Colonic mucosa (tissue), 4 donors: ENCODE measurements at places on chromosomes 3 and 15. TPM values are rescaled to one million over a fixed set of nuclear protein-coding genes. Genes with fewer than 3 reads are reported as not detected.

DNA sequence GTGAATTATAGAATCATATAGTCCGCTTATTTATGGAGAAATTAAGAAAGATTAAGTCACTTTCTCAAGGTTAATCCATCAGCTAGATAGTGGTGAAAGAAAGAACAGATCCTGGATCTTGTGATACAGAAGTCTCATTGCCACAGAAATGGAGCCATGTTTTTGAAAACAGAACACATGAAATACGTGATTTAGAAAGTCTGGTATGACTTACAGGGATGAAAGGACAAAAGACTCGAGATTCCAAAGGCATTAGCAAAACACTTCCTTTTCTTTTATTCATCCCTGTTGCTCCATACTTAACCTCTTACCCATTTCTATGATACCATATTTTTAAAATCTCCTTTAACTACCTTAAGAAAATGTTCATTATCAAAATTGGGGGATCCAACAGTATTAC lies 40.0 kb upstream of the TEX9 start:
- no peaks in the 10 kb centered on the region for H3K4me1 ChIP-seq
- no peak overlapping the region for H3K27ac ChIP-seq
- no peaks in the 10 kb centered on the region for H3K36me3 ChIP-seq
- no peak overlapping the region for H3K4me3 ChIP-seq
- no peaks in the 10 kb centered on the region for H3K27me3 ChIP-seq

DNA sequence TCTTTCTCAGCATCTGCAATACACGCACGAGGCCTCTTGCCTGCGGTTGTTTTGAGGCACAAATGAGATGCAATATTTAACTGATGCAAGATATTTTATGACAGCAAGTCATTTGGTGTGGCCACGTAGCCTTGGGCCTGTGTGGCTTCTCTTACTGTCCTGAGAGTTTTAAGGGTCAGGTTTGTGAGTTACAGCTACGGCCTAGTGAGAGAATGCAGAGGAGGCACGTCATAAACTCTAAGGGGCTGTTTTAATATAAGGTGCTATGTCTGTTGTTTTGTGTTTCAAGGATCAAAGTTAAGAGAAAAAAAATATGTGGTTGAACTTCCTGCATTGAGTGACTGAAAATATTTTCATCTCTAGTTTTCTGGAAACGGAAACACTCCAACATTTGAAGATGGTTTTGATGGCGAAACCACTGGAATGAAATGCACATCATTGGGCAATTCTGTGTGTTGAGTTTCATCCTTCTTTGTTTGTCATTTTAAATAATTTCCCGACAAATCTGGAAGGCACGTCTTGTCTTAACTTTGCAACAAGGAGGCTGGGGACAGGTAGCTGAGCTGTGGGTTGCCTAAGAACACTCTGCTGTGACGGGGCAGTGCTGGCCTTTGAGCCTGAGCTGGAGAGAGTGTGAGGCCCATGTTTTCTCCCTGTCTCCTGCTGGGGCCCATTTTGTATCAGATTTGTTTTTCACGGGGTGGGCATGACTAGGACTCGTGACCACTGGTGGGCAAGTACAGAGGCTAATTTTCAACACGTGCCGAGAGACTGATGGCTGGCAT lies 5.1 kb downstream of the APBA2 start:
- H3K27me3 ChIP-seq: peaks cover 13% of the 10 kb centered on the region
- no peak overlapping the region for H3K4me3 ChIP-seq

DNA sequence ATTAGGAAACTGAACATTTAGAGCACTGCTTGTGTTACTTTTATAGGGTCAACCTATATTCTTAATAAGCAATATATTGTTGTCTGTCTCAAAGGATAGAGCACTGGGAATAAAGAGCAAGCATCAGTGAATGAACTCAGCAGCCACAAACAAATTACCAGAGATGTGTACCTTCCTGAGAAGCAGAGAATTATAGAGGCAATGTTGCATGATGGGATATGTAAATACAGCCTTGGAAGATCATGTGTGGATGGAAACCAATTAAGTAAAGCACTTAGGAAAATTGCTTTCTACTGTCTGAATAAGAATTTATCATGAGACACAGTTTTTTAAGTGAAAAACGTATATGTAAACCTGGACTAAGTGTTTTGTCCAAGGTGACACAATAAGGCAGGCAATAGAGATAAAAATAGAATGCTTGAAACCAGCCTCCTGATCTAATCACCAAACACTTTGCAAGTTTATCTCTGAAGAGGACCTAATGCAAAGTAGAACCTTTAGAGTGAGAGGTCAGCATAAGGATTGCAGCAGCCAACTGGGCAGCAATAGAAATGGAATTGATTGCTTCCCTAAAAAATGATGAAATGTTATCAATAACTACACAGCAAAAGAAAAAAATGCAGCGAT lies 848.0 kb downstream of the TUSC7 start:
- H3K4me1 ChIP-seq: no peaks in the 10 kb centered on the region
- H3K36me3 ChIP-seq: no peaks in the 10 kb centered on the region
- H3K27me3 ChIP-seq: no peaks in the 10 kb centered on the region

DNA sequence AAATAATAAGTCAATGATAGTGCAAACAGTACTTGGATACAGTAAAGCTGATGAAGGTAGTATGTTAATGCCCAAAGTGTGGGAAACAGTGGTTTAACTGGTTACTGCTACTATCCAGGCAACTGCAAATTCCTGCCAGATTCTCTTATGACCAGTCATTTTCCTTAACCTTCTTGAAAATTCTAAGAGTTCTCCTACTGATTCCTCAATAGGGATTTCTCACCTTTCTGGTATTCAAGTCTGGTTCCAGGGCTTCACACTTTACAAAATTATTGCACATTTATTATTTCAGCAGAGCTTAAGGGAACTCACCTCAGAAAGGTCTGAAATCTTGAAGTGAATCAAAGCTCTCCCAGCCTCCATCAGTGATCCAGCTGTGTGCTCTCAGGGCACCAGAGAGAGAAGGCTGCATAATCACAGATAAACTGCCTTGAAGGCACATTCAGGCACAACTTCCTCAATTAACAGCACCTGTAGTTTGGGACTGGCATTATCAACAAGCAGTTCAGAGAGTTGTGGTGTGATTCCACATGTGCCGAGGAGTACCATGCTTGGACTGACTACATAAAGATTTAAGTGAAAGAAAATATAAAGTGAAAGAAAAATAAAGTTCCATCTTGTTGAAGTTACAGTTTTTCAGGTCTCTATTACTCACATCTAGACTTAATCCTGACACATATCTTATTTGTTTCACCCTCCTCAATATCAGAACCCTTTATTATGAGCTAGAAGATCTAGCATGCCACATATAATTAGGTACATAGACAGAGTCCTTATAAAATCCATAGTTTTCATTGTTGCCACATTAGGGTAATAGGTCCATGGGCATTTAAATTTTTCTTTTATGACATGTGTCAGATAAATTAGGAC lies 59.5 kb upstream of the TIPARP start:
- H3K27me3 ChIP-seq: no peaks in the 10 kb centered on the region
- no peaks in the 10 kb centered on the region for H3K4me1 ChIP-seq
- H3K36me3 ChIP-seq: no peaks in the 10 kb centered on the region
- no peak overlapping the region for H3K4me3 ChIP-seq
- no peak overlapping the region for H3K27ac ChIP-seq

DNA sequence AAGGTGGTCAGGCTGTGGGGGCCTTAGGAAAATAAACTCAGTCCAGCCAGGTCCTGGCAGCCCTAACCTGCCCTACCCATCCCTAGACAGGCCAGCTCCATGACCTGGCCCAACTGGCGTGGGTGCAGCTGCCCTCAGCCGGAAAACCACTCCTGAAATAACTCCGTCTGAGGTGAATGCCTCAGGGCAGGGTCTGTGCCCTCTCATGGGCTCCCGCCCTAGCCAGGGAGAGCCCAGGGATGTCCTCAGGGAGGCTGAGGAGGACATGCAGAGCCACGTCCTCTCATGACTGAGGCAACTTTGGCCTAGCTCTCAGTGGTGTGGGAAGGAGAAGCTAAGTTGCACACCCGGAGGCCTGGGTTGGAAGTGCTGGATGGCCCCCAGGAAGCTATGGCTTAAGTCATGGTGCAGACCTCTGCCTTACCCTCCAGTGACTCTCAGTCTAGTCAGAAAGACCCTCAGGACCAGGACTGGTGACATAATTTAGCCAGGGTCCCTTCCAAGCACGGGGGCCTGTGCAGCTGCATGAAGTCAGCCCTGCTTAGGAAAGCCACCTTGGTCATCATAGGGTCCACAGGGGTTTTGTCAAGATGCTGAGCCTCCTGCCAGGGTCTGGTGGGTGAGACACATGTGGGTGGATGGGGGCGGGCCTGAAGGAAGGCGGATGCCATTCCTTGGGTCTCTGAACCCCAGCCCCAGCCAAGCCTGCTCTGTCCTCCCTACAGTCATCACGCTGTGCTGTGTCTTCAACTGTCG lies 7.4 kb downstream of the TMIE start:
- no peaks in the 10 kb centered on the region for H3K4me1 ChIP-seq
- H3K27ac ChIP-seq: no peak overlapping the region
- no peaks in the 10 kb centered on the region for H3K36me3 ChIP-seq
- H3K27me3 ChIP-seq: no peaks in the 10 kb centered on the region

DNA sequence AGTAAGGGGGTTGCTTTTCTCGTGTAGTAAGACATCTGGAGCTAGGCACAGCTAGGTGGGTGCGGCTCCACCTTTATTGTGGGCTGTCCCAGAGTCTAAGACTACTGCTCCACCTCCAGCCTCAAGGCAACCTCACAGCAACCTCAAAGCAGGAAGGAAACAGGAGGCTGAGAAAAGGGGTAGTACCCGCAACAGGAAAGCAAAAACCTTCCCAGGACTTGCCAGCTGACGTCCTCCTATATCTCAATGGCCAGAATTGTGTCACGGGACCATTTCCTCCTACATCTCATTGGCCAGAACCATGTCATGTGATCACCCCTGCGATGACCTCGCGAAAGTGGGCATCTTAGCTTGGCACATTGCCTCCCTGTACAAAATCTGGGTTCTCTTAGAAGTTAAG lies 4.3 kb upstream of the GPR160 start:
- no peaks in the 10 kb centered on the region for H3K36me3 ChIP-seq
- H3K4me1 ChIP-seq: no peaks in the 10 kb centered on the region
- DNase-seq: peak; percentile 55
- no peak overlapping the region for H3K4me3 ChIP-seq
- H3K27ac ChIP-seq: no peak overlapping the region

DNA sequence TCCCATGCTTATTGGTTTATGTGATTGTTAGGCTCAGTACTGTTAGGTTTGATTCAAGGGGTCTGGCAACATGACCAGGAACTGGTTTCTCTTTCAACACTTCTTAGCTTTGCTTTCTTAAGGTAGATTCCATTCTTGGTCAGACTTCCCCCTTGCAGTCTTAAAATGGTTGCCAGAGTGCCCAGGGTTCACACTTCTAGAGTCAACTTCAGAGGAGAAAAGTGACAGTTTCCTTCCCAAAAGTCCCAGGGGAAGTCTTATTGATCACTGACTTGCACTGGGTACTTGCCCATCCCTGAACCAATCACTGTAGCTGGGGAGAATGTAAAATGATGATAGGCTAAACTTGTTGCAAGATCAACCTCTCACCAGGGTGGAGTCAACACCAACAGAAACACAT lies 14.1 kb downstream of the MGLL start:
- no peak for DNase-seq
- no peak overlapping the region for H3K27ac ChIP-seq
- no peak overlapping the region for H3K4me3 ChIP-seq
- no peaks in the 10 kb centered on the region for H3K27me3 ChIP-seq
- peaks cover 4% of the 10 kb centered on the region for H3K36me3 ChIP-seq

GRCh38 chr3:5095886-5096285 lies 26.2 kb upstream of the ARL8B start:
- no peak overlapping the region for H3K4me3 ChIP-seq
- H3K27me3 ChIP-seq: no peaks in the 10 kb centered on the region
- DNase-seq: no peak
- H3K4me1 ChIP-seq: no peaks in the 10 kb centered on the region
- no peaks in the 10 kb centered on the region for H3K36me3 ChIP-seq
- no peak overlapping the region for H3K27ac ChIP-seq

- H3K4me1 ChIP-seq: peaks cover 5% of the 10 kb centered on the region
- no peaks in the 10 kb centered on the region for H3K27me3 ChIP-seq
- H3K36me3 ChIP-seq: no peaks in the 10 kb centered on the region
- H3K27ac ChIP-seq: no peak overlapping the region
- no peak for DNase-seq
Measured at GRCh38 chr3:31182661-31183060, 288.2 kb upstream of the GADL1 start.

DNA sequence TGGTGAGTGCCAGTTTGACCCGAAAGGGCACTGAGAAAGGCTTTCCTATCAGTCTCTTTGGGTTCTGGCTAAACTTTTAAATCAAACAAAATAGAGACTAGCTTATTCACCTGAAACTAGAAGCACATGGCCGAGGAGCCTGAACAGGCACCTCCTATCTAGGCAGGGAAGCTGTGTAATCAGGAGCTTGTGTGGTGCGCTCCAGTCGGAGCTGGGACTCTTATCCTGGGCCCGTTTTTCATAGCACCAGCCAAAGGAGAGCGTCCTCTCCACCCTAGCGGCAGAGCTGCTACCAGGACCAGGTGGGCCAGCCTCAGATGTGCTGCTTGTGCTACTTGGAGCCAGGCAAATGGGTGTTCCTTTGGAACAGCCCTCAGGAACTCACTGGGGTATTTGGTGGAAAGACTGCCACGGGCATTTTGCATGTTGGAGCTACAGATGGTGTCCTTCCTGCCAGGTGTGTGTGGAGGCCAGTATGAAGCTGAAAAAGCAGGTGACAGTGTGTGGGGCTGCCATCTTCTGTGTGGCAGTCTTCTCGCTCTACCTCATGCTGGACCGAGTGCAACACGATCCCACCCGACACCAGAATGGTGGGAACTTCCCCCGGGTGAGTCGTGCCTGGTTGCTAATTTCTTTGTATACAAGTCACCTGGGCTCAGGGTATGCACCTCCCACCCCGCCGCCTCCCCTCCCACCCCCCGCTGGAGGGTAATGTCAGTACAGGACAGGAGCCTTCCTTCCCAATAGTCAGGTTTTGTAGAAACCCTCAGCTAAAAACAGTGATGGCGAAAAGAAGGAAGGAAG lies 833 bp downstream of the MAN2A2 start:
- H3K4me1 ChIP-seq: no peaks in the 10 kb centered on the region
- peak; percentile 41 for DNase-seq
- peaks cover 12% of the 10 kb centered on the region for H3K36me3 ChIP-seq
- H3K4me3 ChIP-seq: peak overlapping the region; percentile 73
- H3K27me3 ChIP-seq: no peaks in the 10 kb centered on the region
- peak overlapping the region; percentile 95 for H3K27ac ChIP-seq

- H3K27me3 ChIP-seq: no peaks in the 10 kb centered on the region
- no peak overlapping the region for H3K4me3 ChIP-seq
- DNase-seq: no peak
- no peak overlapping the region for H3K27ac ChIP-seq
- no peaks in the 10 kb centered on the region for H3K4me1 ChIP-seq
Measured at GRCh38 chr3:54223063-54223462, 100.7 kb downstream of the CACNA2D3 start.

The SERPINI2 gene
- not detected for total RNA-seq

The CCDC54 gene
- not detected for total RNA-seq

The PAQR9 gene
- not detected for total RNA-seq
